SW480 (cell line): ENCODE measurements at places on chromosomes 11 and 22.
A peak's percentile ranks its signal among the peaks of the same experiment; 100 is the strongest.

GRCh38 chr11:1744891-1745700, 5.3 kb downstream of the IFITM10 start:
- DNase-seq, result no peak

- DNase-seq, result no peak
These were observed 92.8 kb downstream of the TEAD1 start for GRCh38 chr11:12767027-12767426.

- no peak for DNase-seq
These were observed 55.7 kb downstream of the ARHGAP8 start for GRCh38 chr22:44807915-44808690.

DNA sequence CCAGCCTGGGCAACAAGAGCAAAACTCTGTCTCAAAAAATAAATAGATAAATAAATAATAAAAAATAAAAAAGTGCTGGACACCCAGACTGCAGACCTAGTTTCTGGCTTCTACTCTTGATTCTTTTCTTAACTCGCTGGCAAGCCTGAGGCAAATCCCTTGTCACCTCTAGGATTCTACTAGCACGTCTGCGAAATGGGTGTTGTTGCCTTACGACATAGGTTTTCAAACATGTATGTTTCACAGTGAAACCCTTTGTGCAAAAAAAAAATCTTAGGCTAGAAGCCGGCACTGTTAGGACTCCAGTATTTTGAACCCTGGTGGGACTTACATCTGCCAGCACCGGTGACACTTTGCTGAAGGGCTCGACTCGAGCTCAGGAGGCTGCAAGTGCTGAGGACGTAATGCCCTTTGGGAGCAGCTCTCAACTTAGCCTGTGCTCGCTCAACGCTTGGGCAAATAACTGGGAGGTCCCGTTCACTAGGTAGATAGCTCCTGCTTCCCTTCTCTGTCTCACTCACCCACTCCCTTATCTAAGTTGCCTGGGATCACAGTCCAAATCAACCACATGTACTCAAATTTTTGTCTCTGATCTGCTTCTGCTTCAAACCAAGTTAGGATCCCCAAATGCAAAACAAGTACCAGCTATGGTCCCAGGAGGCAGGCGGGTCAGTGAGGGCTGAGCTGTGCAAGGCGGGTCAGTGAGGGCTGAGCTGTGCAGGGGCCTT, 34.7 kb upstream of the MYH9 start:
- no peak for DNase-seq

- no peak for DNase-seq
These were observed 1984.1 kb upstream of the RAG2 start for GRCh38 chr11:38582151-38582550.

GRCh38 chr11:124807660-124808270, 7.6 kb upstream of the MSANTD2 start:
- DNase-seq, result no peak

DNA sequence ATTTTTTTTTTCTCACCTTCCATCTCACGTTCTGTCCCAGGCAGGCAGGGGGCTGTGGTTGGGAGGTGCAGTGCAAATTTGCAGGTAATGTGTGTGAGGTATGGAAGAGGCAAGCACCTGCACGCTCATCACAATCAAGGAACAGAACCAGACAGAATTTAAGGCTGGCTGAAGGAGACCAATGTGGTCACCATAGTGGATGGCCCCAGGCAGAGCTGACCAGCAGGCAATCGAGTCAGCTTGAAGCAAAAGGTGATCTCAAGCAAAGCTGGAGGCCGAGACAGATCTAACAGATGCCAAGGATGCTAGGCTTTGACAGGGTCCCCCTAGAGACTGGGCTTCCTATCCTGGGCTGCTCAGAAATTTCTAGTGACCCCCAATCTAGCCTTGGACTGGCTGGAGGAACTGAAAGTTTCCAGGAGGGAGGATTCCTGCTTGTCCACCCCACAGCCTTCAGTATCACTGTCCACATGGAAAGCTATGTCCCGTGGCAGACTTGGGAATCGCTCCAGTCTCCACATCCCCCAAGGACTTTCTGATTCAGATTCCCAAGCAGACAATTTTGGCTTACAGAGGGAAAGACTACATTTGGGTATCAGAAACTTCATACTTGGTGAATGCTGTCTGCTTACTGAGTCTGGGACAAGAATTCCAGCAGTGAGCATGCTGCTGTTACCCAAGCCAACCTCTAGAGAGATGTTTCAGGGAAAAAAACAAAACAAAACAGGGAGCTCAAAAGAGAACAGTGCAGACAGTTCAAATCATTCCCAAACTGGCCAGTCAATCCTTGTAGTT, 9.0 kb upstream of the MICAL3 start:
- DNase-seq, result no peak

GRCh38 chr11:115489466-115489865, 14.7 kb downstream of the CADM1 start:
- no peak for DNase-seq

- peak; percentile 98 for DNase-seq
These were observed 6.0 kb upstream of the ARHGAP42 start for GRCh38 chr11:100681064-100681502.

DNA sequence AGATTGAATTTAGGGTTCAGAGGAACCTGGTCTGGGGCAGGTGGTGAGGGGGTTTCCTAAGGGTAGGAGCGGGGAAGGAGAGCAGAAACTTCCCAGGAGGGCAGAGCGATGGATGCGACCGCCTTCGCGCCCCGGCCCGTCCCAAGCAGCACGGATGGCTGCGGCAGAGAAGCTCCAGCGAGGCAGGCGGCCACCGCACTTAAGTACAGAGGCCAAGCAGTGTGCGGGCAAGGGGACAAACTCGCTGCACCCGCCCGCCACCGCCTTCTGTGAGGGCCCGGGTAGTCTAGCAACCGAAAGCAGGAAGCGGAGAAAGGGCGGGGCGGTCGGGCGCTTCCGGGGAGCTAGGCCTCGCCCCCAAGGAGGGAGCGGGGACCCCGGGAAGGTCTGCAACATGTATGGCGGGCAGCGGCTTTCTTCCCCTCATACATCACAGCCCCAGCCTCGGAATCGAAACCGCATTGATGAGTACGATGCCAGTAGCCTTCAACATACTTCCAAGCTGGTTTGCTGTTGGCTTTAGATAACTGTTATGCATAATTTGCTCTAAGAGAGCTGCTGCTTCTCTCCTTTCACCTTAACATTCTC, at the start of gene AGBL2:
TSS of gene AGBL2 (minus strand) at position 288 of the 588 bp plus-strand sequence. CDS start 719 bp downstream, outside the sequence.
- DNase-seq, result peak; percentile 78

- no peak for DNase-seq
These were observed 221.1 kb downstream of the OR4A5 start for GRCh38 chr11:54927704-54928103.

- DNase-seq, result peak; percentile 88
These were observed at the start of gene PATZ1 for GRCh38 chr22:31346255-31346732. PATZ1 (minus strand) TSS chr22:31346346; CDS start chr22:31345602, 744 bp downstream.
